ENCODE measurements at places on chromosomes 7 and 10.

DNA sequence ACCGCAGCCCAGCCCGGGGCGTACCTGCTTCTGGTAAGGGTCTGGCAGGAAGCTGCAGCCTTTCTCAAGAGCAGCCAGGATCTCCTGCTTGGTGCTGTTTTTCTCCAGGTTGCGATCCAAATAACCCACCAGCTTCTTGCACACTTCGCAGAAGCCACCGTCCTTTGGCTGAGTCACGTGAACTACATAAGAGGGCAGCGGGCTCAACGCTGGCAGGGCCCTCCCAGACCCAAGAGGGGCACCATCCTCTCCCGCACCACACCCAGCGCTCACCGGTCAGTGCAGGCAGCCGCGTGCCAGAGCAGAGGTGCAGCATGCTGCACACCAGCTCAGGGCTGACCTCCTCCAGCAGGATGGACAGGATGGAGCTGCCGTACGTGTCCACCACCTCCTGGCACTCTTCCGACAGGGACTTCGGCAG, 31.6 kb downstream of the PSAP start:
- no peak for DNase-seq

- no peak for DNase-seq
These were observed 34.5 kb downstream of the SMURF1 start for GRCh38 chr7:99109108-99110051.

DNA sequence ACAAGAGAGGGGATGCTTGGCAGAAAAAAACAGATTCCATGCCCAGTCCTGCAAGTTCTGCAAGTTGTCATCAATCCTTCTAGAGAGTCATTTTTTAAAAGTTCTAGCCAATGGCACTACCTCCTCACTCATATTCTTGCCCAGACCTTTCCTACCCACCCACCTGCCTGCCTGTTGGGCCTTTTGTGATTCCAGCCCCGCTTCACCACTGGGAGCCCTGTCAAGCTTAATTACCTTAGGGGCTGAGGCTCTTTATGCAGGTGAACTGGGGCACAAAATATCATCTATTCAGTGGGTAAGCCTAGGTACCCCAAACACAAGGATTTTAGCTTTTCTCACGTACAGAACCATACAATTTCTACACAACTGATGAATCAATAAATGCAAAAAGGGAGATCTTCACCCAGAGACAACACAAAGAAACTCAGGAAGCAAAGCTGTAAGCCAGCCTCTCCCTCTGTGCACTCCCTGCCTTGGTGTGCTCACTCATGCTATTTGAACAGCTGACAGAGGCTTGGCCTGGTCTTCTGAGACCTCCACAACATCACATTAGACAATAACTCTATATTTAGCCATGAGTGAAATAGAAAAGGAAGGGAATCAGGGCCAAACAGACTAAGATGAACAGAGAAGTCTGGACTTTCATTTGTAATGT, 222.6 kb downstream of the HTR7 start:
- DNase-seq, result no peak

GRCh38 chr7:124462249-124462648, 303.3 kb downstream of the GPR37 start:
- no peak for DNase-seq

GRCh38 chr10:110437761-110438341, 59.9 kb upstream of the DUSP5 start:
- no peak for DNase-seq

GRCh38 chr7:157097569-157097968, 41.2 kb upstream of the UBE3C start:
- DNase-seq, result no peak

DNA sequence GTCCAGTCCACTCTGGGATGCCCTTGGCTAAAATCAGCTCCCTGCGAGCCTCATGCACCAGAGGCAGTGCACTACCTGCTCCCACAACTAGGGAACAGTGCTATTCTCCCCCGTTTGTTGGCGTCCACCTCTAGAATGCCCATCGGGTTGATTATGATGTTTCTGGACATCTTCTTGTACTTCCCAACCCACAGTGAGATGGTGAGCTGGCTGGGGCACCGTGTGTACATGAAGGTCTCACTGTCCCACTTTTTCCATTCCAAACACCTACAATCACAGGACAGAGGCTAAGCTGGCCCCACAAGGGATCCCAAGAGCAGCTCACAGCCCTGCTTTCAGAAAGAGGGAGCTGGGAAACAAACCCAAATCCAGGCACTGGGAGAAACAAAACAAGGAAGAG, 126.2 kb upstream of the ZNF92 start:
- no peak for DNase-seq

DNA sequence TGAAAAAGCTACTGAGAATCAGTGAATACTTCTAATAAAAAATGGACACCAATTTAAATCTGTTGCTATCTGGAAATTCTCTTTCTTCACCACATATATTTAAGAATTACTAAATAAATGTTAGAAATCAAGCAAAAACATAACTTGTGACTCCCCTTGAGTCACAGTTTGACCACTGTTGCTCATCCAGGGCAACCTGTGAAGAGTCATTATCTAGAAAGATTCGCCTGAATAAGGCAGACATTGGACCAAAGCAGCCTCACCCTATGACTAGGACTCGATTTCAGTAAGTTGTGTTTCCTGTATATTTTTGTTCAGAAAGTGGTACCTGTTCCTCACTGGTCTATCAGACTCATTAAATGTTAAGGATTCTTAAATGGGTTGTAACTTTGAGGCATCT, 572.4 kb downstream of the ATRNL1 start:
- DNase-seq, result no peak

GRCh38 chr10:6020826-6021225, 41.3 kb downstream of the IL2RA start:
- DNase-seq, result no peak

DNA sequence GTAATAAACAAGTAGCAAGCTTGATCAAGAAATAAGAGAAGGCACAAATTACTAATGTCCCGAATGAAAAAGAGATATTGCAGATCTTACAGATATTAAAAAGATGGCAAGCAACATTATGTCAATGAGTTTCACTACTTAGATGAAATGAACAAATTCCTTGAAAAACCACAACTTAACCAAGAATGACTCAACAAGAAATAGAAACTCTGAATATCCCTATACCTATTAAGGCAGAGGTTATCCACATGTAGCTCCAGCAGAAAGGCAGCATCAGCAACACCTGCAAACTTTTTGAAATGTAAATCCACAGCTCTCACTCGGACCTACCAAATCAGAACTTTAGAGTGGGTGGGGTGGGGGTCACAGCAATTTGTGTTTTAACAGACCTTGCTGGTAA, 33.6 kb downstream of the PDE1C start:
- no peak for DNase-seq

DNA sequence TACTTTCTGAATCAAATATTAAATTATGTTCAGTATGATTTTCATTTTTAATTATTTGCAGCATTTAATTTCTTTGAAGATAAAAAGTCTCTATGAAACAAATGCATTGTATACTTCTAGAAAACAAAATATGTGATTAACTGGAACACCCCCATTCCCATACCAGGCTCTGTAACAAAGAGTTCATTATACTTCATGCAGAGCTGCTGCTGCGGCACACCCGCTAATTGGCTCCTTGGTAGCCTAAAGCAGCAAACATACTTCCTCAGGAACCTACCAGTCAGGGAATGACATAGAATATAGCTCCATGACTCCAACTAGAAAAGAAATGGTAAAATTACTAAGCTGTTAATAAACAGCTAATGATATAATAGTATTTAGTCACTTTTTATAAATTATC, 19.3 kb downstream of the RAB11FIP2 start:
- DNase-seq, result no peak

GRCh38 chr7:103988468-103989199, 824 bp downstream of the RELN start:
- DNase-seq, result peak; percentile 2

- no peak for DNase-seq
These were observed 178.4 kb upstream of the LRRTM3 start for GRCh38 chr10:66747451-66747850.

GRCh38 chr10:77993620-77994019, 35.7 kb downstream of the POLR3A start:
- DNase-seq, result no peak

DNA sequence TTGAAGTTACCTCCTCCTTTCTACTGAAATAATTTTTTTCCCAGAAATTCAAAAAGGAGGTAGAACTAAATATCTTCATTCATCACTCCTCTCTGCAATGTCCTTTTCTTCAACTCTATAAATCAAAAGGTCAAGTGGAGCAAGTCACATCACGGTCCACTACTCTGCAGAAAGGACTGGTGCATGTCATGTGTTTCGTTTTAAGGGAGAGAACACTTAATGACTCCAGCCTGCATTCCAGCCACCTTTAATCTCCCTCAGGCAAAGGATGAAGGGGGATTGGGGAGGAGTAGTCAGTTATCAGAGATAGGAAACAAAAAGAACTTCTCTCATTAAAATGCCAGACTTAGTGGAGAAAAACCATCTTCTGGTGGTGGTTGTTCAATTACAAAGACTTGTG, 78.9 kb downstream of the ANK3 start:
- DNase-seq, result no peak

GRCh38 chr7:136857573-136857972, 10.9 kb upstream of the CHRM2 start:
- DNase-seq, result no peak

DNA sequence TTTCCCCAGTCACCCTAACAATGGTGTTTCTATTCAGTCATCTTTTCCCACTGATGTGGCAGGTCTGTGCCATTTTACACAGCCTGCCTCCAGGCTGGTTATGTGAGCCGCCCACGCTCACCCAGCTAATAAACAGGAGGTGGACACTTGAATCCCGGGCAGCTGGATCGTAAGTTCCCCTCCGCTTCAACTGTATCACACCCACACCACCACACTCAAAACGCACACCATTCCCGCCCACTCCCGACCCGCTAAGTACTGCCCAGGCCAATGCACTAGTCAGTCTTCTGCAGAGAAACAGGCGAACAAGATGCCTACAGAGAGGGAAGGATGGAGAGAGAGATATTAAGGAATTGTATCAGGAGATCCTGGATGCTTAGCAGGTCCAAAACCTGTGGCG, 38.9 kb upstream of the PFKP start:
- no peak for DNase-seq

DNA sequence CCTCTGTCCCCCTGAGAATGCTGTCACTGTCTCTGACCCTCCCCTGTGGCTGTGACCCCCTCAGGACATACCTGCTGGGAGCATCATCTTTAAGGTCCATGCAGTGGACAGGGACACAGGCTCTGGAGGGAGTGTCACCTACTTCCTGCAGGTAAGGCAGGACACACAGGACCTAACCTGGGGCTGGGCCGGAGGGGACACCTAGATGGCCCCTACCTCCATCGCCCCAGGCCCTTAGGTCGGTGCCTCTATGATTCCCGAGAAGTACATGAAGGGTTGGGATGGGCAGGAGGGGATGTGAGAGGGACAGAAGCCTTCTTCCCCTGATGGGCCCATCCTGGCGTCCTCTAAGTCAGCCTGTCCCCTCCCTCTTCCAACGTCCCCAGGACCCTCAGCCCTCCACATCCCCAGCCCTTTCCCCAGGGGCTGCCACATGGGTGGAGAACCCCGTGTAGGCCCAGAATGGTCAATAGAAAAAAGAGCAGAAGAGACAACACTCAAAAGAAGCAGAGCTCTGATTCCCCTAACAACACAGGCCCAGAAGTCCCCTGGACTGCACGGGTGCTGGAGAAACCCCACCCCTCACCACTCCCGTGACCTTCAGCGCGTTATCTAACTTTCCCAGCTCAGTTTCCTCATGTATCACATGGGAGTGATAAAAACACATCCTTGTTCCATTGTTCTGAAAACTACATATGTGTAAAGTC, 6.4 kb downstream of the CDHR1 start:
- DNase-seq, result no peak

DNA sequence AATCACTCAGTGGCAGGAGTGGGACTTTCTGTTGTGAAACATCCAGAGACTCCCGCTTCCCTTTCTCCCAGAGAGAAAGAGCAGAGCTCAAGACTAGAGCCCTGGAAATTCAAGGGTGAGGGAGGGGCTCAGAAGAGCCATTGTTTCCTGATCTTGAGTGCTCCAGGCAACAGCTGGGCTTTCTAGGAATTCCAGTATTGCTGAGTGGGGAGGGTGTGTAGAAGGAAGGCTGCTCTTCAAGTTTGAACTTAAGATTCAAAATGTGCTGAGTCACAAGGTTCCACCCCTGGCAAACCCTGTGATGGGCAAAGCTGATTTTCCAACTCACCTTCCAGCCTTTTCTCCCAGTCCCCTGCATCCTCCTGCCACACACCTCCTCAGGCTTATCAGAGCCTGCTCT, 42.3 kb upstream of the MSRB2 start:
- DNase-seq, result no peak

GRCh38 chr7:99024066-99024465, 119.8 kb downstream of the SMURF1 start:
- DNase-seq, result no peak

DNA sequence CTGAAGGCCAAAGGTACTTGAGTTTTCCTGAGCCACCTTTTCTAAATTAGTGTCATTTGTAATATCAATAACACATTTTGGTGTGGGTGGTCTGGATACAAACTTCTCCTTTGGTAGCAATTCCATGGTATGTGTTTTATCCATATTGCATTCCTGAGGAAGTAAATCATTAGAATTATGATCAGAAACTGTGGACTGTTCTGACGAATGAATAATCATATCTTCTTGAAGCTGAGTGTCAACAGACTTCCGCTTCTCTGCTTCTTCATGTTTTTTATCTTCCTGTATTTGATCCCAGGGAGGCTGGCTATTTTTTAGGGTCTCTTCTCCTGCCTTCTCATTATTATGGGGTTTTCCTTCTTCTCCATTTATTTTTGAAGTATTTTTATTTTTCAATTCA, 81.4 kb downstream of the NRBF2 start:
- DNase-seq, result no peak

- DNase-seq, result no peak
These were observed 17.6 kb upstream of the FAM221A start for GRCh38 chr7:23662124-23662983.

- no peak for DNase-seq
These were observed 31.2 kb upstream of the TMEM168 start for GRCh38 chr7:112821345-112821744.

DNA sequence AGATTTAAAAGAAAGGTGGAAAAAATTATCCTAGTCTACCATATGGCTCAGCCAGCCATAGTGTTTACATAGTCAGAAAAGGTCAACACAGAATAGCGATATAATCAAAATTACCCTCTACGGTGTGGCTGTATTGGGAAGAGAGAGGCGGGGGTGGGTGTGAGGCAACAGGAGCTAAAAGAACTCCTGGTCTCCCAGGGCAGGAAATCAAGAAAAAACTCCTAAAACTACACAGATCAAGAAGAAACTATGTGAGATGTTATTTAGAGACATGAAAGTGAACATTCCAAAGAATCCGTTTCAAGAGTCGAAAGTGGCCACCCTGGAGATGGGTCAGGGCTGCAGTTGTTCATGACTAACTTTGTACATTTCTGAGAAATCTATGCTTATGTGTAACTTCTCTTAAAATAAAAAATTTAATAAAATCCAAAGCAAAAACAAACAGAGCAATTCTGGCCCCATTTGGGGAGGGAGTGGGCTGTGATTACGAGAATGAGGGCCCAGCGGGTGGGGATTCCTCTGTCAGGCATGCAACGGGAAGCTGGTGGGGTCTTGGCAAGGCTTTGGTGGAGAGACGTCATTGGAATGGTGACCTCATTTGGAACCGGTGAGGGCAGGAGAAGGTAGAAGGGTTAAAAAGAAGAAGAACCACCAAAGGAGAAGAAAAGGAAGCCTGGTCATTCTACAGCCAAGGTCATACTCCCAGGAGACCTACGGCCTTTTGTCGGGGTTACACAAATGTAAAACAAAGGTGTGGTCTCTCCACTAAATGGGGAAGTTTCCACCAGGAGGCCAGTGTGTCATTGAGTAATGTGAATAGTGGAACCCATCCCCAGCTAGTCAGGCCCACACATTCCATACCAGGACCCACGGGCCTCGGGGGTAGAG, 71.2 kb upstream of the DUSP5 start:
- DNase-seq, result peak; percentile 97

GRCh38 chr7:44434201-44434600, 56.3 kb downstream of the NUDCD3 start:
- no peak for DNase-seq

Data from A549 (cell line).